Stimulated activated CD4-positive, alpha-beta T cell treated with anti-CD3 and anti-CD28 coated beads, Interleukin-2, amount 100 ng/mL, for 4 hours (primary cell): ENCODE measurements at places on chromosomes 4 and X.

- DNase-seq, result no peak
These were observed 73.5 kb downstream of the IRF2 start for GRCh38 chr4:184400891-184401290.

GRCh38 chr4:140926672-140927071 lies 170.5 kb upstream of the TBC1D9 start:
- DNase-seq, result no peak

DNA sequence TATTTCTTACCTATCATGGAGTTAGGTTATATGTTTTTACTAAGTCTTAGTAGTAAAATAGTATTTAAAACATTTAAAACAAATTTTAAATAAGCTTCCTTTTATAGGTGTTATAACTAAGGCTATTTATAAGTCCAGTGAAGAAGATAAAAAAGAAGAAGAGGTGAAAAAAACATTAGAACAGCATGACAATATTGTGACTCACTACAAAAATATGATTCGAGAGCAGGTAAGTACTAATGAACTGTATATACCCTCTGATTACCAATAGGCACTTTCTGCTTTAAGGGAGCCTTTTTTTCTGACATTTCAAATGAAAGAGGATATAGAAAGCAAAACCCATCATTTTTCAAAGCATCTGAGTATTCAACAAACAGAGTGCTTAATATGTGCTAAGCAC lies 76.6 kb downstream of the USO1 start:
- DNase-seq, result no peak

- no peak for DNase-seq
These were observed 49.2 kb downstream of the MOSPD2 start for GRCh38 chrX:14922437-14922836.

DNA sequence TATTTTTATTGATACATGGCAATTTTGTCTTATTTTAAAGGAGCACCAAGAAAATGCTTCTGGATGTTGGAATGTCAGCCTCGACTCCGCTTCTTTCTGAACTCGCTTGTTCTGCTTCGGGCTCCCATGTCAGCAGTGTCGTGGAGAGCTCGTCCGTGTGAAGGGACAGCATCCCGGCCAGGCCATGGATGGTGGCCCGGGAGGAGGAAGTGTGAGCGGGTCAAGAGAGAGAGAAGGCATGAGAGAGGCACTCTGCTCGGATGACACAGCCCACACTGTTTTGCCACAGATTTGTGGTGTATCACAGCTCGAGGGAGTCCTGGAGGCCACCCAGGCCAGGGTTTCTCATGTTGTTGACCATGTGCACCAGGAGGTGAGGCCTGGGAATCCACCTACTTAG lies 107.0 kb downstream of the TRAPPC11 start:
- no peak for DNase-seq

GRCh38 chr4:109648266-109648996 lies 54.8 kb downstream of the CASP6 start:
- no peak for DNase-seq

GRCh38 chr4:137688651-137689050 lies 156.4 kb upstream of the PCDH18 start:
- DNase-seq, result no peak

- DNase-seq, result no peak
These were observed 155.7 kb upstream of the GPRIN3 start for GRCh38 chr4:89463341-89463740.

- DNase-seq, result no peak
These were observed 91.0 kb downstream of the MAMLD1 start for GRCh38 chrX:150454083-150454482.

- DNase-seq, result no peak
These were observed 23.8 kb downstream of the STARD8 start for GRCh38 chrX:68671221-68671620.

DNA sequence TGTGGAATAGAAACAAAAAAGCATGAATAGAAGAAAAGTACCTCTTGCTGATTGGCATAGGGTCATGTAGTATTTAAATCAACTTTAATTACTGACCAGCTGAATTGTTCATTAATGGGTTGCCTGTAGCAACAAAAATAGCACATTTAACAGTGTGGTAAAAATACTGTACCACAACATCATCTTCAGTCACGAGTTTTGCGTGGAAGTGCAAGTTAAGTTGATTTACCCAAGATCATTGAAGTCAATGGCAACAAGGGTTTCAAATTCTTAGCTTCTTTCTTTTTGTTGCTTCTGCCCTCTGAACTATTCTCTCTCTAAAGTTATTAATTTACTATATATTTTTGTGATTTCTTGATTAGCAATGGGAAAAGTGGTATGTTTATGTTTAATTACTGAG lies 526.6 kb downstream of the C4orf33 start:
- no peak for DNase-seq

- no peak for DNase-seq
These were observed 58.8 kb downstream of the KIT start for GRCh38 chr4:54716478-54717065.
